ENCODE measurements at places on chromosomes 2 and 18.

DNA sequence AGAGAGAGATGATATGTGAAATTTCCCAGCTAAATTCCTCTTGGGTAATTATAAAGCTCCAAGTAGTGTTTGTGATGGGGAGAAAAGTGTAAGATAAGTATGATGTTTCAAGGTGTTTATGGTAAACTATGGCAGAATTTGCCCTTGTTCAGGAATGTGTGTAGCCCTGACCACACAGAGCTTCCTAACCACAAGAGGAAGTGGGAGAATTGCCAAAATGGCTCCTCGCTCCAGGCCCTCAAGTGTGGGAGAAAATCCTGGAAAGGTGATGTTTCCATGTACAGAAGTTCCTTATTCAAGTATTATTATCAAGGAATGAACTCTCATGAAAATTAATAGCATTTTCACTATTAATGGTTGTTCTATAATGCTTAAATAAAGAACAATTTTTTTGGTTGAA is 878.3 kb downstream of the TDRD15 start:
- no peak for DNase-seq

DNA sequence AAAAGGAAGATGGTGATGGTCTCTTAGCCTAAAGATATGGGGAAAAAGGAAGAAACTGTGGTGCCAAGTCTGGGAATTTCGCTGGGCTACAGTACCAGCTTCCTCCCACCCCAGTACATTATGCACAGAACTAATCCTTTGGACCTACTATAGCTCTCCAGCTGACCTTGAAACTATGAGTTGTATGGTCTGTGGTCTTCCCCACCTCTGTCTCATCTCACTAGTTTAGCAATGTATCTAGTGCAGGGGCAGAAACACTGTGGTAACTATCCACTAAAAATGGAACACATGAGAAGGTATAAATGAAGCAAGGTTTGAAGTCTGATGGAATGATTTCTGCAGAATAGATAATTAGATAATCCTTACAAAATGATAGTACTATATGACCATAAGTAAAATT is 190.4 kb upstream of the CCDC150 start:
- DNase-seq: no peak

- no peak for DNase-seq
These were observed 62.8 kb upstream of the DTNA start for GRCh38 chr18:34647251-34647650.

DNA sequence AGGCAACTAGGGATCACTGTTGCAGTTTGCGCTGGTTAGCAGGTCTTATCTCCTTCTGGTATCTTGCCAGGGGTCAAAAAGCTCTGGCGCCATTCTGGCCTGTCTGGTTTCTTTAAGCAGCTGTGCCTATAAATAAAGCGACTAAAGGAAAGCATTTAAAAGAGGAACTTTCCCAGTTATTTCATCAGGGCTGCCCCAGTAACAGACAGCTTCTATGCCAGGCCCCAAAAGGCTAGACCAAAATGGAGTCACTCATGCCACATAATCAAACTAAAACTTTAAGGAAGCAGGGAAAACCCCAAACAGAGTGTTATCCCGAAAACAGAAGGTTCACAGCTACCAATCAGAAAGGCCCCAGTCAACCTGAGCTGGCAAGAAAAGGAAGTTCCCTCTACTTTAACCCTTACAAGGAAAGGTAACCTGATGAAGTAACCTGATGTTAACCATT is 41.2 kb upstream of the HNRNPA3 start:
- DNase-seq: no peak

GRCh38 chr2:54559593-54560145 is 103.5 kb downstream of the SPTBN1 start:
- DNase-seq: no peak

GRCh38 chr2:207255565-207256470 is 90.1 kb upstream of the KLF7 start:
- no peak for DNase-seq

DNA sequence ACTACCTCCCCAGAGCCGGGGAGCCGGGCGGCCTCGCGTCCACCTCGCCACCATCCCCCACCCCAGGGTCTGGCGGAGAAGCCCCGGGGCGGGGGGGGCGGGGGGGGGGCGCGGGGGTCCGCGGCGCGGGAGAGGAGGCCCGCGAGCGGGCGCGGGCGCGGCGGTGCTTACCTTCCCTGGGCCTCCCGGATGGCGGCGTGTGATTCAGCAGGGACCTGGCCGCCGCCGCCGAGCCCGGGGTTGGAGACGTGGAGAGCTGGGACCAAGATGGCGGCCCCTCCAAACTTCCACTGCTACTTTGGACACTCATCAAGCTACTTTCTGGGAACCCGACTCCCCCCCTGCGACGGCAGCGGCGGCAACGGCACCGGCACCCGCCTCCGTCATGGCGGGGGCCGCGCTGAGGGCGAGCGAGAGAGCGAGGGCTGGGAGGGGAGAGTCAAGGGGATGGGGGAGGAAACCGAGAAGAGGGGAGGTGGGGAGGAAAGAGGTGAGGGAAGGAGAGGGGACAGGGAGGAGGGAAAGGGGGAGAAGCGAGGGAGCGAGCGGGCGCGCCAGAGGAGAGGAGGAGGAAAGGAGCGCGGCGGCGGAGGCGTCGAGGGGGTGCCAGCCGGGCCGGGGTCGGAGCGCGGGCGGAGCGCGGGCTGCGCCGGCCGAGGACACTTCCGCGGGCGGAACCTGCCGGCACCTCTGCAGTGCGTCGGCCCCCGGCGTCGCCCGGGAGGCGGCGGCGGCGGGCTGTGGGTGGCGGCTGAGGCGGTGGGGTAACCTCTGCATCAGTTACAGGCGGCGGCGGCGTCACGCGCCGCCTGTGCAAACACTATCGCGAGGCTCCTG is at the start of gene TLK1:
TSS of gene TLK1 (minus strand) at position 775 of the 837 bp plus-strand sequence. CDS start at position 310, 465 bp downstream.
- DNase-seq: peak; percentile 77

DNA sequence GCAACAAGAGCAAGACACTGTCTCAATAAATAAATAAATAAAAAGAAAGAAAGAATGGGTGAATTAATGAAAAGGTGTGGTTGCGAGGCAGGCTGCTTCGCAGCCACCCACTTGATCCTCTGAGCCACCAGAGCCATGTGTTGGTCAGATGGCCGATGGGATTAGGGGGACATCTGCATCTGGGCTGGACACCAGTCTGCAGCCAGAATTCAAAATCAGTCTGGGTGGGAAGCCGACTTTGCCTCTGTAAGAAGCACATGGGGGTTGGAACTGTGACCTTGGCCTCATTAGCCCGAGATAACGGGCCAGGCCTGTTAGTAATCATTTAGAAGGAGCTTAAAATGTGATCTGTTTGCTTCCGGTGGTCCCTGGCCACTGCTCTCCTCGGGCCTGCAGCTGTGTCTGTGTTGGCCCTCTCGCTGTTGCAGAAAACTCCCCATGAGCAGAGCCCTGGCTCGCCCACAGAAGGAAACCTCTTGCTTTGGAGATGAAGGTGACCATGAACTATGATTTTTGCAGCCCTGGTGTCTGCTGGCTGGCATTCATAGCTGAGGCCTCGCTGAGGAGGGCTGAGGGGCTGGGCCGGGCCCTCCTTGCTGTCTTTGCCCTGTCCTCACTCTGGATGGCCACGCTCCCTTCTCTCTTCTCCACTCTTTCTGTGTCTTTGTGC is 94.4 kb downstream of the DYSF start:
- no peak for DNase-seq

DNA sequence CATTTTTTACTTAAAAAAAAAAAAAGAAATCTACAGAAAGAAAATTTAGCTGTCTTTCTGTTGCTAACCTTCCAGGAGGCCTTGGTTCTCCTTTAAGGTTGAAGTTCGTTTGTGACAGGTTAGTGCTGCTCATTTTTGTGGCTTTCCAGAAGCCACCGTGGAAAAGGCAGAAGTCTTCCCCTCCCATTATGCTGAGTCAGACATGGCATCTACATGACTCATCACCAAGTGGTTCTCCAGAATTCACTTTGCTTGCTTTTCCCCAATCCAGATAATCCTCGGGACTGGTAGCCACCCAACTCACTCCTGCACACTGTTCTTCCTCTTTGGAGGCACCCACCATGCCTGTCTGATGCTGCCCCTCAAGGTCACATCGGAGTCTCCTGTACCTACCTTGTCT is 228.7 kb downstream of the PIK3C3 start:
- DNase-seq: no peak

DNA sequence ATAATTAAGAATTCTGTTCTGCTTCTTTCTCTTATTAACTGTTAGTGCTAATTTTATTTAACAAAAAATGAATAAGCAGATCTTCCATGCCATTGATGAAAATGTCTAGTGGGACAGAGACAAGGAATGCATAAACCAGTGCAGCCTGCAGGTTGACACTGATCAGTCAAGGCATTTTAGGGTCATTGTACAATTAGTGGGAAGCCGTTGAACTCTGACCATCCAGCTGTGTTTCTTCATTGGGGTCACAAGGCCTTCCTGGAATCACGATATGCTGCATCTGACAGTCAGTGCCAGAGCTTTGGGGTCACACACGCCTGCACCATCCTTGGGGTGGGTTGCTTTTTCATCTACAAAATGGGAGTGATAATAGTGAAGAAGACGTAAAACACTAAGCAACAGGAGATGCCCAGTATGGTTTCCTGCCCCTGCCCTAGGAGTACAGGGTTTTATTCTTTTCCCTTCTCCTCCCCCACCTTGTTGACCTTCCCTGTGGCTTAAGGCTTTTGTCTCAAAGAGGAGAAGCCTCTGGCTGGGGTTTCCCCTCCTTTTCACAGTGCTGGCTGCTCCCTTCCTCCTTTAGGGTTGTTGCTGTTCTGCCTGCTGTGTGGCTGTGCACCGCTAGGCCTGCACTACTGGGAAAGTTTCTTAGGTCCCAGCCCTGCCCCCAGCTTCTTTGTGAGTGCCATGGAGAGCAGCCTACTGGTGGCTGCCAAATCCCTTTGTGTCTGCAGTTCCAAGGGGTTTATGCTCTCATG is 245.6 kb downstream of the TPGS2 start:
- DNase-seq: no peak

DNA sequence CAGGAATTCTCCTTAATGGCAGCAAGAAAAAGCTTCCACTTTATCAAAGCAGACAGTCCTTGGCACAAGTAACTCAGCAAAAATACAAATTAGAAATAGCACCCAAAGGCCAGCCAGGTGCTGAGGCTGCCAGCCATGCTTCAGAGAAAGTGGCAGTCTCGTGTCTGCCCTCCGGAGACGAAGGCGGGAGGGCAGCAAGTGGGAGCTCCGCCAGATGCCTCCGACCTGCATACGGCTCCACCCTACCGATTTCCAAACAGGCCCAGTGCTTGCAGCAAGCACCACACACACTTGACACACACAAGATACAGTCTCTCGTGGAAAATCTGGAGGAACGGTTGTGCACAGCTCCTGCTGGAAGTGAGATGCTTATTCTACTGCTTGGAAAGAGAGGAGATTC is 134.9 kb upstream of the REV1 start:
- DNase-seq: no peak

DNA sequence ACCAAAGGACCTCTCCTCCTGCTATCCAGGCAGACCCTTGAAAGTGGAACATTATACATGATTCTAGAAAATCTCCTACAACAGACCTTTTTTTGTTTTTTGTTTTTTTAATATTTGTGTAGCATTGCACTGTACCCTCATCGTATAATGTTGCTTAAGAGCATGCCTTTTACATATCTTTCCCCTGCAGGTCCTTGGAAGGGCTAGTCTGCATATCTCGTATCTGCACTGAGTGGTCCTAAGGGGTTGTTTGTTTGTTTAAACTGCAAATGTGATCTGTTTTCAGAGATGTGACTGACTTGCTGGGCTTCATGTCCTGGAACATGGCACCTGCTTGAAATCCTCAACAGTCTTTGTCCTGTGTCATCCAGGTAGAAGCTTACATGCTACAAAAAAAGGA is 204.1 kb downstream of the FAM210A start:
- no peak for DNase-seq

- no peak for DNase-seq
These were observed 236.4 kb downstream of the PLCL1 start for GRCh38 chr2:198040835-198041234.

- no peak for DNase-seq
These were observed 79.7 kb downstream of the EDAR start for GRCh38 chr2:108909275-108909823.

DNA sequence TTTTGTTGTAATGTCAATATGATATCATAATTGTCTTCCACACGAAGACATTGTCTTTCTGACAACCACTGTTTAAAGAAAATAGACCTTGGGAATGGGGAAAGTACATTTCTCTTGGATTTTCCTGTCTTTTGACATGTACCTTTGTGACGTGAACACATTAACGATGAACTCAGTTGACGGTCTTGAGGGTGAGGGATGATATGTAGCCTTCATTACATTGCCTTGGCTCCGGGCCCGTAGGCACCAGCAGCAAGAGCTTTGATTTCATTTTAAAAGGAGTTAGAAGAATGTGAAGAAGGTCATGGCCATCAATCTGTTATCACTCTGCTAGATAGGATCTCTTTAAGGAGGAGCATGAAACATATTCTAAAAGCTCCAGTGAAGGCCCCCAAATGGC is 80.9 kb downstream of the LYPD6B start:
- no peak for DNase-seq

GRCh38 chr2:26626606-26627005 is 14.6 kb downstream of the CIB4 start:
- DNase-seq: no peak

DNA sequence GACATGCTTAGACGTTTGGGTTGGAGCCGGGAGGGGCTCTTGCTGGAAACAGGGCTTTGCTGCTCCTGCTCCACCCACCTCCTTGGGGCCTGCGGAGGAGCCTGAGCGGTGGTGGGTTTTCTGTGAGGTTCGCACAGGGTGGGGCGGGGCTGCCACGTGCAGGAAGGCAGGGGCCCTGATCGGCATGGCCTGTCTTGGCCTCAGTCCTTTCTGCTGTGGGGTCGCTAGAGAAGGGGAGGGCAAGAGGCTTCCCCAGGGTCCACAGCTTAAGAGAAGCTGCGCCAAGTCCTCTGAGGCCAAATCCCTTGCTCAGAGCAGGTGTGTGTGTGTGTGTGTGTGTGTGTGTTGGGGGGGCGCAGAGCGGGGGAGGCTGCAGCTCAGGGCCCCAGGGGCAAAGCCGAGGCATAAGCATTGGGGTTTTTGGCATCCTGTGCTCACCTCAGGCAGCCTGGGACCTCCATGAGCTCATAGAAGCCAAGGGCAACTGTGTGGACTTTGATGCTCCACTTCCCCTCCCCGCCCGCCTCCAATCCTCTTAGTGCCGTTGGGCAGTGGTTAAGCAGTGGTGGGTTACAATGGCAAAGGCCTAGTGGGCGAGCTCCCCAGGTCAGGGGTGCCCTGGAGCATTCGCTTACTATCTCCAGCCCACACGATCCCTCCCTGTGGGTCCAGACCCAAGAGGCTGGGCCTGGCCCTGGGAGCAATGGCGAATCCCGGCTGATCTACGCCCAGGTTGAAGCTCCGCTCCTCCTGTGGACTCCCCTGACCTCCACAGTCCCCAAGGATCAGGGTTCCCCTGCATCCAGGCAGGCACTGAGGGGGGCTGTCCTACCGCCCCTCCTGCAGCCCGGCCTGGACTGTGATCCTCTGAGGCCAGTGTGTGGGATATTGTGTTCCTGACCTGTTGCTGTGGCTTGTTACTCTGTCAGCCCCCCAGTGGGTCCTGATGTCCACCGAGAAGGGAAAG is 28.9 kb downstream of the TOGARAM2 start:
- DNase-seq: no peak

DNA sequence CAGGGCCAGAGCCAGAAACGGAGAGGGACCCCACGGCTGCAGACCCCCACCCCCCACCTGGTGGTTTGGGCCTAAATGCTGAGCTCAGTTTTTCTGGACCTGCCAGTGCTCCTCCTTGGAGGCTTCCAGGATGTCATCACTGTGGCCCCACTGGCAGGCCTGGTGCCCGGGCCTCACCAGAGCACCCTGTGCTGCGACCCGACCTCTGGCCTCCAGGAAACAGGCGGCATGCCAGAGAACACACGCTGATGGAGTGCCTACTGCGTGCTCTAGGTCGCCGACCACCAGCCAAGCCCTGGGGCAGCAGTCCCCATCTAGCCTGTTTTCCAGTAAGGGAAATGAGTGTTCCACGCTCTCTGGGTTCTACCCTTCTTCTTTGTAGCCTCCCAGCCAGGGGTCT is 33.8 kb downstream of the HS6ST1 start:
- DNase-seq: no peak

All from stimulated activated CD8-positive, alpha-beta memory T cell treated with anti-CD3 and anti-CD28 coated beads, Interleukin-7, amount 100 ng/mL, for 4 hours (primary cell).